ENCODE measurements at places on chromosomes 2 and 18.

GRCh38 chr2:100215371-100215770 lies 73.0 kb upstream of the AFF3 start:
- no peak for DNase-seq

GRCh38 chr2:222606306-222606705 lies 49.6 kb downstream of the FARSB start:
- DNase-seq = no peak

DNA sequence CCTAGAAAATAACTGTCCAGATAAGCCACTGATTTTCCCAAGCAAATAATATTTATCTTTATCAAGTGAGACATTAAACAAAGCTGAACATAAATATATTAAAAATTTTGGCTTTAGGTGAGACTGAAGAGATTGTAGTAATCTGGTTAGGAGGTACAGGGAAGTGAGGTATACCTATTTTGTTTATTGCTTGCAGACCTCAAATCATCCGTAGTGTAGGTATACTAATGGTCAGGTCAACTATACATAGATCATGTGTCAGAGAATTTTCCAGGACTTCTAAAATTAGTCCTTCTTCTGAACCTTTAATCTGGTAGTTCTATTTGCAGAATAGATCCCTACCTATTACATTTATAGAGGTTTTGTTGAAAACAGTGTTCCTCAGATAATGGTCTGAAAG lies 41.5 kb downstream of the SP140 start:
- DNase-seq = no peak

GRCh38 chr2:158931572-158931971 lies 36.9 kb upstream of the TANC1 start:
- DNase-seq = no peak

DNA sequence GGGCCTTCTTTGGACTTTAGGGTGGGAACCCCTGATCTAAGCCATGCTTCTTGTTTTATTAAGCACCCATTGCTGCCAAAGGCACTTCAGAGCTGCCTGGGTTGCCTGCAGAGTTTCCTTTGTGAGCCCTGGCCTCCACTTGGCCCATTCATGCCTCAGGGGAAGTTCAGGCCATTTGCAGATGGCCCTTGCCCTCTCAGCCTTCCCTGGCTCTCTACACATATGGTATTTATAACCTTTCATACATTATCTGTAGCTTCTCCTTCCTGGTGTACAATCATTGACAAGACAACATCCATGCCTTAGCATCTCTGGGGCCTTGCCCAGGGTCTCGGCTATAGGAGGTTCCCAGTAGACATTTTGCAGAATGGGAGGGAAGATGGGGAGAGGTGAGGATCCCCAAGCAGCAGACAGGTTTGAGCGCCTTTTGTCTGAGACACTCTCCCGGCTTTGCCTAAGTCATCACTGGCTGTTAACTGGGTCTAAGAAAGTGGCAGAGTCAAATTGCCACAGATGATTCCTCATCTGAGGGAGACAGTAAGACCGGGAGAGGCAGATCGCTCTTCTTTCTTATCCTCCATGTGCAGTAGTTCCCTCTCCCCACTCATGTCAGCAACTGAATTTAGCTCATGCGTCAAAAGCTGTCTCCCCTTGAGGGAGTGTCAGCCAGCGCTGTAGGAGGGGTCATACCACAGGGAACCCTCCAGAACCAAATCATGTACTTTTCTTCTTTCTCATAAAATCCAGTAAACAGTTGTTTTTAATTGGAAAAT lies 2.7 kb downstream of the EHD3 start:
- no peak for DNase-seq

DNA sequence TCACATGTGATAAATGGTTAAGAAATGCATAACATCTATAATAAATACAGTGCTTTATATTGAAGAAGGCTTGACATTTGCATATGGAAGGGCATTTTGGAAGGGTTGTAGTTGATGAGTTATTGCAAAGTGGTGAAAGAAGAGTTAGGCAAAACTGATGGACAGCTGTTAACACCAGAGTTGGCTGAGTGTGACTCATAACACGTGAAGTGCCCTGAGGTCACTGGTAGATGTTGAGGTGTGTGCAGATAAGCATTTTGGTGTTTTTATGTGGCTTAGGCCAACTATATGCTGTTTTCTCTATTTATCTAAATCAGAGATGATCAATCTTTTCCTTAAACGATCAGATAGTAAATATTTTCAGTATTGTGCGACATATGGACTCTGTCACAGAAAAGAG lies 154.3 kb upstream of the KCNH7 start:
- no peak for DNase-seq

- no peak for DNase-seq
These were observed 544 bp downstream of the EVA1A start for GRCh38 chr2:75560022-75560767.

GRCh38 chr2:45919711-45920111 lies 268.2 kb downstream of the PRKCE start:
- DNase-seq = no peak

GRCh38 chr18:5424903-5425664 lies 118.7 kb downstream of the EPB41L3 start:
- peak; percentile 57 for DNase-seq

Measured in NCI-H1694 (cell line).